Activated CD4-positive, alpha-beta T cell treated with anti-CD3 and anti-CD28 coated beads for 1 hour (primary cell): ENCODE measurements at places on chromosomes 16 and 17.

DNA sequence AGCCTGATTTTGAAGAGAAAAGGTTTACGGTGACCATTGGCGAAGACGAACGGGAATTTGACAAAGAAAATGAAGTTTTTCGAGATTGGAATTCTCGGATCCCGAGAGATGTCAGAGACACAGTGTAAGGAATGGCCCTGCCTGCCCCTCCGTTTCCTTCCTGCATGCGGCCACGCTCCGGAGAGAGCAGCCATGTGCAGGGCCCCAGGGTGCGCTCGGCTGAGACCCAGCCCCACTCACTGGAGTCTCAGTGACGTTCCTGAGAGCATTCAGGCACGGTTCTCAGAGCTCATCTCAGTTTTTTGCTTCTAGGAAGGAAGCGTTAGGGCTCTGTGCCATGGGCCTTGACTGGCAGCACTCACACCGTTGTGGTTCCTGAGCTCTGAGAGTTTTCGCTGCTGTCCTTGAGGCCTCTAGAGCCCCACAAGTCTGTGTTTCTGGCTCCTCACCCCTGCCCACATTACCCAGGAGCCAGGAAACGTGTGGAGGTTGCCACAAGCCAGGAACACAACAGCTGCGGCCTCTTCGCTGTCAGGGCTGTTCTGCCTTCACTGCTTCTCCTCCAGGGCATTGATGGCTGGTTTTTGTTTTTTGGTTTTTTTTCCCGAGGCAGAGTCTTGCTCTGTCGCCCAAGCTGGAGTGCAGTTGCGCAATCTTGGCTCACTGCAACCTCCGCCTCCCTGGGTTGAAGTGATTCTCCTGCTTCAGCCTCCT, 29.8 kb downstream of the ZC3H18 start:
- DNase-seq: no peak

DNA sequence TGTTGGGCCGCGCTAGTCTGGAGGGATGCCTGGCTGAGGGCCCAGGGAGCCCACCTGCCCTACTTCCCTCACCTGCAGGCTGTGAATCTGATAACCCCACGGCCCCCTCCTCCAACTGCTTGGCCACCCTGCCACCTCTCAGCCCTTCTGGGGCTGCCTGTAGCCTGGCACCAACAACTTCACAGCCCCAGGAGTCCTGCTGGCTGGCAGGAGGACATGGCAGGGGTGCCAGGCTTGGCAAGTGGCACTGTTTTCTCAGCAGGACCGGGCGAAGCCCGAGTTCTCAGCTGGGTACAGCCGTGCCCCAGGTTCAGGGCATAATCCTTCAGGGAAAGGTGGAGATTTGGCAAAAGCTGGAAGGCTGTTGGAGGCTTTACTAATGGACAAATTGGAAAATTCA, 129.6 kb downstream of the CMIP start:
- no peak for DNase-seq

DNA sequence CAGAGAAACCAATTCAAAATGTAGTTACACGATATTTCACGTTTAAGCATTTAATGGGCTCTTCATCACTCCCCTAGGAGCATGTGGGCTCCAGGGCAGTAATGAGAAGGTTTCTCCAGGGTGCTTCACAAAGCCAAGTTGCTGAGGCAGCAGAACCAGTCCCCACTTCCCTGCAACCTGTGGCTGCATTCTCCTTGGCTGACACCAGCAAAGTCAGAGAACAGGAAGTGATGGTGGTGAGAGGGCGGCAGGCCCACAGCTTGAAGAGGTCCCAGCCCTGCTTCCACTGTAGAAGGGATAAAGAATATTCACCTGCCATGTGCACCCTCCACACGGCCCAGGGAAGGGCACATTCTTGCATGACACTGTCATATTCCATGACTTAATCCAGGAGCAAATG, 133.2 kb downstream of the CBLN1 start:
- no peak for DNase-seq

DNA sequence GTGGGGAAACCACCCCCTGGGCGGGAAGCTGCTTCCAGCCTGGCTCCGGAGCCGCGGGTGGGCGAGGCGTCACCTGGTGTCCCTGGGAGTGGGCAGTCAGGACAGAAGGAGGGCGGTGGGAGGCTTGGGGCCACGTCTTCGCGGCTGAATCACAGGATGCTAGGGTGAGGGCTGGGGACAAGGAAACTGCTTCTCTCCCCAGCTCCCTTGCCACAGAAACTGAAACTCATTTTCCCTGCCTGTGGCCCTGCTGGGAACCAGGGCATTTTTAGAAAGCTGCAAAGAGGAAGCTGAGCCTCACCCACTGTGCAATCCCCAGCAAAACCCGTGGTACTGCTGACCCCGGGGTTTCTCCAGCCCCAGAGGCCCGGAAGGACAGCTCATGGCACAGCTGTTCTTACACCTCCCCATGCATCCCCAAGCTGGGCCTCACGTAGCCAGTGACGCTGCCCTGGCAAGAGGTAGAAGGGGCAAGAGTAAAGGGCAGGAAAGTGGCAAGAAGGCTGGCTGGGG, 8.2 kb downstream of the RHBDF2 start:
- DNase-seq: no peak

DNA sequence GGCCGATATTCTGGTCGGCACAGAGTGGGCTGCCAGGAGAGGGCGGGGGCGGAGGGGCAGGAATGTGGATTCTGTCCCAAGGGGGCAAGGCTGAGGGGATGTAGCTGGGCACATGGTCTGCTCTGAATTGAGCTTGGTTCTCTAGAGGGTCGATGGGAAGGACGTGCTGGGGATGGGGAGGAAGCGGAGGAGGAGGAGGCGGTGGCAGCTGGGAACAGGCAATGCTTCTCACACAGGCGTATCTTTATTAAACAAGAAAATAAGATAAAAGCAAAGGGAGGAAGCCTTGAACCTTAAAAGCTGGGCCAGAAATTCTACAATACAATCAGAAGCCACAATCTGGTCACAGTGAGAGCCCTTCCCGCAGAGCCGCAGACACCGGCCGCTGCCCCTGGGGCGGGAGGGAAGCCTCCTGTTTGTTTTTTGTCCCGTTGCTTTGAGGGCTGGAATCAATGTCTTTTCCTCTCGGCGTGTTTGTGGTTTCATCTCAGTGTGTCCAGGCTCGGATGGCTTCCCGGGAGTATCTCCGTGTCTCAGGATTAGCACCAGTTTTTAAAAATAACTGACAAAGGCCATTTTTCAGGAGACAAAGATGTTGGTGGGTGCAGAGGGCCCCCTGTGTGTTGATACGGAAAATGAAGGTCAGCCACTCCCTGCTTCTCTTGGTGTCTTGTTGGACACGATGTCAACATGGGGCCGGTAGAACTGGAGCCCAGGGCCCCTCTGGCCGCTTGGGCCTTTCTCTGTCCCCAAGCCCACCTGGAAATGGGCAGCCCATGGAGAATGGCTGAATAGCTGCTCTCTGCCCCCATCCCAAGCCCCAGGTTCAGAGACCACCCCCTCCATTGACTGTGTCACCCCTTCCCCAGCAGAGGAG, 12.3 kb upstream of the SLC7A5 start:
- no peak for DNase-seq
